ENCODE measurements at places on chromosomes 6 and 20.

- peak; percentile 59 for DNase-seq
Measured at GRCh38 chr6:90460051-90460450, 126.8 kb downstream of the MAP3K7 start.

GRCh38 chr20:21862259-21862946 is 156.9 kb downstream of the PAX1 start:
- DNase-seq, result no peak

DNA sequence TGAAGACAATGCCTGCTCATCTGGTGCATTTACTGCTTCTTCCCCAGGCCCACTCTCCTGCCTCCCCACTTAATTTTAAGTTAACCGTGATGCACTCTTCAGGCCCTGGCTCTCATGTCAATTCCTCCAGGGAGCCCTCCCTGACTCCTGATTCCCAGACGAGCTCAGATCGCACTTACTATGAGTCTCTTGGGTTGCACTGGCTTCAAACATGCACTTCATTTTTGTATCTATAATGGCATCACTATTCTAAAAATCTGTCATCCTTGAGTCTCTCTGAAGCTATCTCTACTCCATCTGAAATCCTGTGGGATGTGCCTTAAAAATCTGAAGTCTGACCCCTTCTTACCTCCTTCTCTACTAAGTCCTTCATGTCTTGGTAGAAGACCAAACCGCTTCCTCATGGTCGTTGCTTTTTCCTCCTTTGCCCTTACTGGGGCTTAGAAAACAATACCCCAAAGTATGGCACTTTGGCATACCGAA is 24.7 kb downstream of the COX4I2 start:
- DNase-seq, result no peak

DNA sequence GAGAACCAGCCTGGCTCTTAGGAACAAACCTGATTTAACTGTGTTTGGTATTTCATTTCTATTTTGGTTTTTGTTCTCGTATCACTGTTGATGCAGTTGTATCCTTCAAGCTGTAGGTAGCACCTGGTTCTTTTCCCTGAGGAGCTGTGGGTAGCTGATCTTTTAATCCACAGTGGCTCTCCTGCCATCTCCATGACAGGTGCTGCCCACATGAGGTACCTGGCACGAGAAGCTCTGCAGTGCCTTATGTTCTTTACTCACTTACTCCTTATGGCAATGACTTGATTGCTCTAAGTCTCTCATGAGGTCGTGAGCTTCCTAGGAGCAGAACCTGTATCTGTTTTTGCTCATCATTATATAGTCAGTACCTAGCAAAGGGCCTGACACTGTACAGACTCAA is 74.3 kb upstream of the EMILIN3 start:
- no peak for DNase-seq

GRCh38 chr6:33812669-33813068 is 8.9 kb upstream of the MLN start:
- peak; percentile 37 for DNase-seq

GRCh38 chr20:44284032-44284431 is 27.0 kb downstream of the FITM2 start:
- no peak for DNase-seq

- peak; percentile 56 for DNase-seq
Measured at GRCh38 chr6:154292066-154292465, 64.5 kb downstream of the IPCEF1 start.

GRCh38 chr20:50715694-50716093 is 15.7 kb upstream of the PARD6B start:
- DNase-seq, result no peak

DNA sequence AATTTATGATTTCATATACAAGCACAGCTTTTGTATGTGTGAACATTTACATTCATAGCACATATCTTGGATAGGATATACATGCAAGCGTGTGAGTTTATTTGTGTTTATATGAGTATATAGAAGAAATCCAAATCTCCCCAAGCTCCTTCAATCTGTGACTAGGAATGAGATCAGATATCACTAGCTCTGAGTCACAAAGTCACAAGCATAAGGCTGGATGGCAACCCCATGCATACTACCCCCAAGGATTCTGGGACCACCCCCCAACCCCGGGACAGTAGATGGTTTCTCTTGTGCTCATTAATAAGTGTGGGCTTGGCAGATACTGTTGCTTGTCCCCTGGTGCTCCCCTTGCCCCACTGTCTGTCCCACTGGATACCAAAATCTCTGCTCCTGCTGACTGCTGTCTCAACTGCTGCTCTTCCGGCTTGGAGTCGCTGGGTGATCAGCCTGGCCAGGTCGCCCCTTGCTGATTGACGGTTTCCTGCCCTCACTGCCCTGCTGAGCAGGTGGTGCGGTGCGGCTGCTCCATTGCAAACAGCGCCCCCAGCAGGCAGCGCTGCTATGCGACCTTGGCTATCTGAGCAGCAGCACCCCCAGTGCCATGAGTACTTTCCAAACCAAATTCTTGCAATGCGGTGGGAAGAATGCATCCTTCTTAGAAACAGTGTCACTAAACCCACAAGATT is 279.4 kb downstream of the CD83 start:
- peak; percentile 18 for DNase-seq

DNA sequence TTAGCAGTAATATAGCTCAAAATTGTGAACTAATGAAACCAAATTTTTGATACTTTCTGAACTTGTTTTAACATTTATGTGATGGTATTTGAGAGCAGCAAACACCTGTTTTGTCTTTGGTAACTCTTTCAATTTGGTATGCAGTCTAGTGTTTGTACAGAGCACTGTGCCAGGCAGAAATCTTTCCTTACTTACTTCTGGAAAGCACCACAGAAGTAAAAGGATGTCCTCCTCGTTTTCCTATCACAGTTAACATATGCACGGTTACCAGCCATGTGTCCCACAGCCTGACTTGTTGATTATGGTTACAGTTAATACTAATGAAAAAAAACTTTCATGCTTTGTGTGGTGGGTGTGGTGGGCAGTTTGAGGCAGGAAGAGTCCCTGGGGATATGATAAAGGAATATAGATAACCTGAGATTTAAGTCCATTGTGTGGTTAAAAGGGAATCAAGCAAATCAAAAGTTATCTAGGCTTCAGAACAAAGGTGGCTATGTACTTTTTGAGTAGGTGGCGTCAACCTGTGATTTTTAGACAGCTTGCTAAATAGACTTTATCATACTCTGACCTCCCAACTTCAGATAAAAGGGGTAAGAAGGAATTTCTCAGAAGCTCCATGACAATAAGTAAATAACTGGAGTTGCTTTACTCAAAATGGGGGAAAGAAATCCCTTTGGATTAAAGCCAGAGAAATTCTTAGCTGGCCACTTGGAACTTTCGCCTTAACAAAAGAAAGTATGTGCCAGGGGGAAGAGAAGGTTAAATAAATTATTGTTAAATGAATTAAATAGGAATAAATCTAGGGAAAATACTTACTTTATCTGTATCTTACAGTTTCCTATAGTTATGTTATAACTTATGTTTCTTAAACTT is 20.1 kb upstream of the COL10A1 start:
- DNase-seq, result no peak

DNA sequence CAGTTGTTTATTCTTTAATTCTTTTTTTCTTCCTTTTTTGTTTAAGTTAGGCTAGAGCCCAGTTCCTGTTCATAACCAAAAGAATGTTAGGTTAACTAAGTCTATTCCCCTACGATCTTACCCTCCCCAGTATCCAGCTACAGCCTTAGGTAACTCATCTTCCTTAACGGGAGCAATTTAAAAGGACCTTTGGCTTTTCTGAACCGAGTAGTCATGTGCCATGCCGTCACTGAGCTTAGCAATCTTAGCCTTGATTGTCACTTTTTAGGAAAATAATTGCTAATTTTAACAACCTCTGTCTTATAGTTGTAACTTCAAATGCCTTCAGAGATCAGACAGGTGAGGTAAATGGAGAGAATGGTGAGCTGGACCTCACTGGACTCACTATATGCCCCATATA is 6.2 kb downstream of the METTL24 start:
- DNase-seq, result no peak

- no peak for DNase-seq
Measured at GRCh38 chr20:62832951-62833391, 16.1 kb downstream of the COL9A3 start.

DNA sequence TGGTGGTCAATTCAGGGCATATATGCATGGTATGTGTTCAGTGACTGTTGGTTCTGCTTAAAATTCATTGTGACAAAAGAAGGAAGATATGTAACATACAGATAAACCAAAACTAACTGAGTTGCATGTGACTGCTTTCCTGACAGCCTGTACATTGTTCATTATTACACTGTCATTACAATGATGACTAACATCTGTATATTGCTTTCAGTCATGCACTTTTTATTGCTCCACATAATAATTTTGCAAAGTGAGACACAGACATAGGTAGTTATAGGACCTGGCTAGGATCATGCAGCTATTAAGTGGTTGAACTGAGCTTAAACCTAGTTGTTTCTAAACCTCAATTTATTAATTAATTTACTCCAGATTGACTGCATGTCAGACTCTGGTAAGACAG is 703.2 kb downstream of the HDGFL1 start:
- DNase-seq, result no peak

GRCh38 chr20:4116091-4116490 is 100.7 kb upstream of the RNF24 start:
- no peak for DNase-seq

- DNase-seq, result no peak
Measured at GRCh38 chr6:109059571-109060021, 35.0 kb downstream of the SESN1 start.

GRCh38 chr6:99521633-99522151 is 6.5 kb upstream of the USP45 start:
- DNase-seq, result peak; percentile 47

GRCh38 chr20:33784225-33784624 is 26.9 kb upstream of the CHMP4B start:
- no peak for DNase-seq

DNA sequence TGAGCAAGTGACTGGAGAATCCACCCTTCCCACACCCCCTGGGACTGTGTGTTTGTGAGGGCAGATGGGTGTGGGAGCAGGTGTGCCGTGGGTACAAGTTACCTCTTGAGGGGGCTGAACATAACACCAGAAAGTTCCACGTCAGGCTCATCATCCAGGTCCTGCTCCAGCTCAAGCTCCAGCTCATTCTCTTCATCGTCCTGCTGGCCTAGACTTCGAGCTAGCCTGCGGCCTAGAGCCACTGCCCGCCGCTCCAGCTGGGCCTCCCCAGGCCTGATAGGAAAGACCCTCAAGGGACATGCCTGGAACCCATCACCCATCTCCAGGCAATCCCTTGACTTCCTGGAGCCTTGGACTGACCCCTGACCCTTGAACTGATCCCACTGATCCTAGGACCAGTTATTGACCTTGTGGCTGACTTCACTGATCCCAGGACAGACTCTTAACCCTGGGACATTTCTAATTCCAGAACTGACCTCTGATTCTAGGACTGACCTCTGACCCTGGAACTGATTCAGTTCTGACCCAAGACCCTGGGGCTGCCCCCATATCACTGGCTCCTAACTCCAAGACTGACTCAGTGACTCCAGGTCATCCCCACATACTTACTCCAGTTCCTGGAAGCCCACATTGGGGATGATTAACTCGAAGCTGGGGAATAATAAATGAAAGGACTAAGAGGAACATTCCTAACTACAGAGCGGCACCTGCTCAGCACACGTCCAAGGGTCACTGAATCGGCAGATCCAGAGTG is 11.8 kb upstream of the SPAG4 start:
- DNase-seq, result no peak

GRCh38 chr6:30616811-30617564 is at the start of gene PPP1R10:
Gene PPP1R10 (minus strand): TSS chr6:30617243. CDS start chr6:30609944, 7,299 bp downstream.
- DNase-seq, result peak; percentile 100

DNA sequence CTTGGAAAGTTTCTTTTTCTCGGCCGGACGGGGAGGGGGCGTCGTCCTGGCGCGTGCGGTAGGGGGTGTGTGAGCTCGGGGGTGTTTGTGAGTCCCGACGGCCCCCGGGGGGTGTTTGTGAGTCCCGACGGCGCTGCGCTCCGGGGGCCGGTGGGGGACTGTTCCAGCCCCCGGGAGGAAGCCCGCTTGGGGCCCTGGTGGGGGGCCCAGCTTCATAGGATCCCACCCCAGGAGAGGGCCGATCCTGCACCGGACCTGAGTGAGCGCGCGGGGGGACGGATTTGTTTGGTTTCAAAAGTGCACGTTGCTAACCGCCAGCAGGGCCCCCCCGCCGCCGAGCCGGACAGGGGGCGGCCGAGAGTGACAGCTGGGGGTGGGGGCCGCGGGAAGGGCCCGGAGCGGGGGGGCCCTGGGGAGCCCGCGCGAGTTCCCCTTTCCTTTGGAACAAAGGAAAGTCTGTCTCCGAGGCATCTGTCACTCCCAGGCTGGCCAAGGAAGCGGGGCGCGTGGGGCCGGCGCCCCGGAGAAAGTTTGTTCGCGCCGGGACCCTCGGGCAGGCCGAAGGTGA is 485 bp downstream of the TGIF2 start:
- peak; percentile 22 for DNase-seq

- no peak for DNase-seq
Measured at GRCh38 chr6:34955442-34955841, 66.4 kb downstream of the ANKS1A start.

DNA sequence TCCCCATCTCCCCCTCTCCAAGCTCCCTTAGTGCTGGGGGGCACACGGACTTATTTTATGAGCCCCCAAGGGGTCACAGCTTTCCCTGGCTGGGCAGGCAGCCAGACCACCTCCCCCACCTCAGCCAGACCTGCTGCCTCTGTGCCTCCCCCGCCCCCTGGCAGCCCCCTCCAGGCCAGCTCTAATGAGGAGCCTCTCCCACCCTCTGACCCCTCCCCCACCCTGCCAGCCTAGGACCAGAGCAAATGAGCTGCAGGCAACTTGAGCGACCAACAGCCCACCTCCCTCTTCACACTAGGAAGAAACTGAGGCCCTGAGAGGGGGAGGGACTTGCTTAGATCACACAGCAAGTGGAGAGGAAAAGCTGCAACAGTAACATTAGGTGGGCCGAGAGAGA is 1.9 kb downstream of the GDF5 start:
- DNase-seq, result no peak

GRCh38 chr6:160297310-160297709 is 38.7 kb upstream of the SLC22A2 start:
- DNase-seq, result no peak

DNA sequence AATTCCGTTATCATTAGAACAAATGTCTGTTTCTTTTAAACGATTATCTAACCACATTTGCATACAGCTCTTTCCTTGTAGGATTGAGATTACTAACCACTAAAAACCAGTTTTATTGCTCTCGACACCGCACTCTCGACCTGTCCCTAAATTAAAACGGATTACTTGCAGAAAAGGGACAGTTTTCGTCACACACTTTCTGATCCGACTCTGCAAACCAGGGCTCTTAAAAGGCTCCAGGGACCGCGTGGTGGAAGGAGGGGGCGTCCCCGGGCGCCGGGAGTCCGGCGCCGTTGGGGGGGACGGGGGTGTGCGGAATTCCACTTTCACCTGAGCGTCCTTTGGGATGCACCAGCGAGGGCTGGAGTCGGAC is 731 bp downstream of the MAK start:
- no peak for DNase-seq

- DNase-seq, result peak; percentile 10
Measured at GRCh38 chr6:135782546-135782945, 69.0 kb upstream of the PDE7B start.

- DNase-seq, result peak; percentile 14
Measured at GRCh38 chr6:155313602-155314091, 637 bp downstream of the TFB1M start.

DNA sequence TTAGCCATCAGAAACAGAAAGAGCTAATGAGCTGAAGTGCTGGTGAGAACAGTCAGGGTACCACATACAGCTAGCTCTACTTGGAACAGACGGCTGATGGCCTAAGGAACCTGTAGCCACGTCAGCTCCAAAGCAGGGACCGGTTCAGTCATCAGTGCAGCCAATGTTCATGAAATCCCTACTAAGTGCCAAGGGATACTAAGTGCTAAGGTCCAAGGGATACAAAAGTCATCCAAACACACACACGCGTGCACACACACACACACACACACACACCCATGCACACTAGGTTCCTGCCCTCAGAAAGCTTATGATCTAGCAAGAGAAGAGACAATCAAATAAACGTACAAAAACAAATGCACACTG is 53.6 kb downstream of the MAP3K5 start:
- no peak for DNase-seq
